ENCODE measurements at places on chromosomes 2 and 18.

- no peaks in the 10 kb centered on the region for H3K36me3 ChIP-seq
- H3K4me3 ChIP-seq = no peak overlapping the region
- H3K4me1 ChIP-seq = no peaks in the 10 kb centered on the region
- H3K27ac ChIP-seq = no peak overlapping the region
Measured at GRCh38 chr2:135473567-135473966, 57.5 kb downstream of the ZRANB3 start.

DNA sequence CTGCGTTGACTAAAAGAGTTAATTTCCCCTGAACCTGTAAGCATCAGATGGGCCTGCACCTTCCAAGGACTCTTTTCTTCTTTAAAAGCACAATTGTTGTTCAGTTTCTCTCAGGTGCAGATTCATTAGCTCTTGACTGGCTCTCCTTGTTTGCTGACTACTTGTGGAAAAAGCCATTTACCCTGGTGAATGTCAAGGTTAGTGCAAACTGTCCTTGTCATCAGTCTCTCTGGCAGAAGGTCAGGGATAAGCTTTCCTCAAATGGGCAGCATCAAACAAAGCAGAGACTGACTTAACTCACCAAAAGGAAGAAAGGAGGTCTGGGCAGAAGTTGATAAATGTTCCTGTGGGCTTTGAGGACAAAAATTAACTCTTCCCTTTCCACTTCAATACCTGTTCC lies 922.7 kb downstream of the BCL11A start:
- H3K27me3 ChIP-seq = no peaks in the 10 kb centered on the region
- DNase-seq = no peak
- H3K36me3 ChIP-seq = no peaks in the 10 kb centered on the region
- no peak overlapping the region for H3K27ac ChIP-seq
- no peaks in the 10 kb centered on the region for H3K4me1 ChIP-seq
- H3K4me3 ChIP-seq = no peak overlapping the region

DNA sequence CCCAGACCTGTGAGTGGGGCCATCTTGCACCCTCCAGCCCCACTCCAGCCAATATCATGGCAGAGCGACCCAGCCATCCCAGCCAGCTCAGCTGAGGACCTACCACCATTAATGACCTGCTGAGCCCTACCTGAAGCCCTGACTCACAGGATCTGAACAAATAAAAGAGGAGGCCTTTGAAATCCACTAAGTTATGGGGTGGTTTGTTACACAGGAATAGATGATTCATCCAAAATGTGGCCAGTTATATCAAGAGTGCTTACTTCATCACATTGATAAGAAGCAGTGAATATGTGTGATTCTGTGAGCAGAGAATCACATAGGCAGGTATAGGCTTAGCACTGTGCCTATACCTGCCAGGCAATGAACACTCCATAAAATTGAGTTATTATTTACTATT lies 34.7 kb upstream of the FAM124B start:
- no peak for DNase-seq
- H3K36me3 ChIP-seq = no peaks in the 10 kb centered on the region
- no peak overlapping the region for H3K4me3 ChIP-seq
- H3K4me1 ChIP-seq = no peaks in the 10 kb centered on the region
- H3K27me3 ChIP-seq = no peaks in the 10 kb centered on the region

GRCh38 chr2:186256540-186256939 lies 229.5 kb upstream of the ZC3H15 start:
- H3K36me3 ChIP-seq = no peaks in the 10 kb centered on the region
- H3K4me1 ChIP-seq = no peaks in the 10 kb centered on the region
- DNase-seq = peak; percentile 7
- H3K4me3 ChIP-seq = no peak overlapping the region
- no peak overlapping the region for H3K27ac ChIP-seq

DNA sequence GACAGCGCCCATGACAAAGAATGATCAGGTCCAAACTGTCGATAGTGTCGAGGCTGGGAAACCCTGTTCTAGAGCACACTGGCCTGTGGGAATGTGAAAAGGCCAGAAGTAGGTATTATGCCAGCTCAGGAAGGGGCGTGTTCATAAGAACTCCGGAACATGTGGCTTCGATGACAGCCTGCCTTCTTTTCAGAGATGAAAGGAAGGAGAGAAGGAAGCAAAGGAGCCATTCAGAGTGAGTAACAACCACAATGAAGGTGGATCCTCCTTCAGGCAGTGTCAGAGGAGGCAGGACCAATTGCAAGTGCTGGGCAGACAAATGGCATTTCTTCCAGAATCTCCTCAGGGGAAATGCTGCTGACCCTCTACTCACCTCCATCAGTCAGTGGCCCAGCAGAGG lies 58.5 kb downstream of the NCKAP5 start:
- H3K36me3 ChIP-seq = no peaks in the 10 kb centered on the region
- H3K27ac ChIP-seq = no peak overlapping the region
- no peak for DNase-seq
- no peak overlapping the region for H3K4me3 ChIP-seq

- H3K36me3 ChIP-seq = no peaks in the 10 kb centered on the region
- no peak overlapping the region for H3K4me3 ChIP-seq
- H3K27ac ChIP-seq = no peak overlapping the region
Measured at GRCh38 chr2:112887964-112888749, 22.8 kb upstream of the IL37 start.

- H3K36me3 ChIP-seq = no peaks in the 10 kb centered on the region
- no peak overlapping the region for H3K27ac ChIP-seq
- H3K27me3 ChIP-seq = no peaks in the 10 kb centered on the region
- DNase-seq = no peak
- H3K4me1 ChIP-seq = no peaks in the 10 kb centered on the region
- H3K4me3 ChIP-seq = no peak overlapping the region
Measured at GRCh38 chr2:191328150-191328809, 83.1 kb downstream of the MYO1B start.

- H3K27me3 ChIP-seq = no peaks in the 10 kb centered on the region
- no peak overlapping the region for H3K27ac ChIP-seq
- no peak for DNase-seq
- no peak overlapping the region for H3K4me3 ChIP-seq
Measured at GRCh38 chr2:33168922-33169321, 222.2 kb downstream of the LTBP1 start.

DNA sequence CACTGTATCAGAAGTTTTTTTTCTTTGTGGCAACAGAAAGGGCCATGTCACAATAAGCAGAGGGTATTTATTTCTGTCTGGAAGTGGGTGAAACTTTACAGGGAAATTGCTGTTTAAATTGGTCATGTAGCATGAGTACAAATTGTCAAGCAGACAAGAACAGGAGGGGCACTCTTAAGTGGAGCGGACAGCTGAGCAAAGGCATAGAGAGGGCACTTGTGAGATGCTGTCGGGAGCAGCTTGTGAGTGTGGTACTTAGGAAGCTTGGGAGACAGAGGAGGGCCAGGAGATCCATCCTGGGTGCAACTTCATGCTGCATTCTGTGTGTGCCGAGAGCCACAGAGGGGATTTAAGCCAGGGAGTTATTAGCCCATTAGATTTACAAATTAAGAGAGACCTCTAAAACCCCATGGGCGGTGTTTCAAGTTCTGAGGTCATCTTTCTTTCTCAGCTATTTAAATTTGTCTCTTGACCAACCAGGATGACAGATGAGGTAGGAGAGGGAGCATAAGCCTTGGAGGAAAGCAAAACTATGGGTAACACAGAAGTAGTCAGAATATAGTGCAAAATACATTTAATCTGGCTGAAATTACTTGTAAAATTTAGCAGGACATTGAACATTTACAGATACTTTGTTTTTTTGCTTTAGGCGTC lies 30.4 kb downstream of the INPP4A start:
- H3K27me3 ChIP-seq = no peaks in the 10 kb centered on the region
- H3K4me3 ChIP-seq = no peak overlapping the region
- peak overlapping the region; percentile 88 for H3K27ac ChIP-seq
- H3K36me3 ChIP-seq = peaks cover 22% of the 10 kb centered on the region
- DNase-seq = no peak

- no peak within 1 kb of the TSS for H3K27ac ChIP-seq
- no peak for DNase-seq
- H3K27me3 ChIP-seq = peaks cover 34% of the 10 kb centered on the region
Measured at GRCh38 chr2:66434679-66435548, at the start of gene MEIS1. TSS of gene MEIS1 (plus strand) at chr2:66435125. CDS start at chr2:66435857, 732 bp downstream.

GRCh38 chr18:72086421-72086820 lies 457.7 kb downstream of the CBLN2 start:
- H3K27ac ChIP-seq = no peak overlapping the region
- H3K4me3 ChIP-seq = no peak overlapping the region
- no peaks in the 10 kb centered on the region for H3K4me1 ChIP-seq
- DNase-seq = no peak
- H3K27me3 ChIP-seq = no peaks in the 10 kb centered on the region

- H3K36me3 ChIP-seq = no peaks in the 10 kb centered on the region
- H3K27me3 ChIP-seq = no peaks in the 10 kb centered on the region
- no peaks in the 10 kb centered on the region for H3K4me1 ChIP-seq
- no peak overlapping the region for H3K27ac ChIP-seq
- H3K4me3 ChIP-seq = no peak overlapping the region
Measured at GRCh38 chr2:126383800-126384199, 272.2 kb upstream of the GYPC start.

DNA sequence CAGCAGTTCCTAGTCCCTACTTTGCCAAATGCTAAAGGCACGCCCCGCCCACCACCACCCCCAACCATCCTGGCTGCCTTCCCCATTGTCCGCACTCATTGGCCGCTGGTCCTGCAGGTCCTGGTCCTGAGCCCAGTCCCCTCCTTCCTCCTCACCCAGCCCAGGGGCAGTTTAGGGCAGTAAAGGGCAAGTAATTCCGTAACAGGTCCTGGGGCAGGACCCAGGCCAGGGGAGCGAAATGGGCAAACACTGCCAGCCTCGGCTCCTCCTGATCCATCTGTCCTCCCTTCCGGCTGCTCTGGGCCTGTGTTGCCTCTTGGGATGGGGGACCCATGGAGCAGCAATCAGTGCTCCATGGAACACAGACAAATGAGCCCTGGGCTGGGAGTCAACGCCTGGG lies 6.1 kb downstream of the ADCY3 start:
- DNase-seq = no peak
- peaks cover 1% of the 10 kb centered on the region for H3K36me3 ChIP-seq
- peaks cover 21% of the 10 kb centered on the region for H3K4me1 ChIP-seq
- H3K4me3 ChIP-seq = no peak overlapping the region
- H3K27me3 ChIP-seq = no peaks in the 10 kb centered on the region
- no peak overlapping the region for H3K27ac ChIP-seq

DNA sequence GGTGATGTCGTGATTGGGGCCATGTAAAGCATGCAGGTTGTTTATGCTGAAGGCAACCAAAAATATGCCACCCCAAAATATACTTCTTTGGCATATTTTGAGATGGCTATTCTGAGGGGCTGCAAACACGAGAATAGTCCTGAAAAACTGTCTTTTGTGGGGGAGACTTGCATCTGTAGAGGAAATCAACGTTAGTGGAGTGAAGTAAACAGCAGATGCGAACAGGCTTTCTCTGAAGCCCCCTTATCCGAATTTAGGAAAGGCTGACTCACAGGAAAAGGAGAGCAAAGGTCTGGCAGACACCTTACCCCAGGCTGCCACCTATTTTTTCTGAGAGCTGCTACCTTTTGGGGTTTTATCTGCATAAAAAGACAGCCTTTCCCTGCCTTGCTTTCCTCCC lies 44.6 kb upstream of the MSH6 start:
- H3K27ac ChIP-seq = no peak overlapping the region
- H3K36me3 ChIP-seq = no peaks in the 10 kb centered on the region
- H3K4me1 ChIP-seq = peaks cover 18% of the 10 kb centered on the region
- DNase-seq = no peak

DNA sequence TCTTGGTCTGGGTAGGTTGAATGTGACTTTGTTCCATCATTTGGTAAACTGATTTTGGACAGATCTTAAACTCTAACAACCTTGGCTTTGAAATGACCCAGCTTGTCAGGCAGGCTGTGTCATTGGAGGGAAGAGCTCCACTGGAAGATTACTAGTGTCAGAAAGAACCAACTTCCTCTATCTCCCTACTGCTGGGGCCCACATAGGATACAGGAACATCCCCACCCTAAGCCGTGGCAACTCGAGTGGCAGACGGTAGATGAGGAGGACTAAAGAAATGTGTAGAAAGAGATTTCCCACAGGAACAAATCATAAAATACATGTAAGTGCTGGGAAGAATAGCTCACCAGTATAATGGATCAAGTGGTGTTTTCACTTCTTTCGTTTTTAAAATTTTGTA lies 4.3 kb upstream of the G6PC2 start:
- DNase-seq = no peak
- H3K4me1 ChIP-seq = no peaks in the 10 kb centered on the region
- H3K27ac ChIP-seq = no peak overlapping the region
- peaks cover 3% of the 10 kb centered on the region for H3K27me3 ChIP-seq
- H3K36me3 ChIP-seq = no peaks in the 10 kb centered on the region

DNA sequence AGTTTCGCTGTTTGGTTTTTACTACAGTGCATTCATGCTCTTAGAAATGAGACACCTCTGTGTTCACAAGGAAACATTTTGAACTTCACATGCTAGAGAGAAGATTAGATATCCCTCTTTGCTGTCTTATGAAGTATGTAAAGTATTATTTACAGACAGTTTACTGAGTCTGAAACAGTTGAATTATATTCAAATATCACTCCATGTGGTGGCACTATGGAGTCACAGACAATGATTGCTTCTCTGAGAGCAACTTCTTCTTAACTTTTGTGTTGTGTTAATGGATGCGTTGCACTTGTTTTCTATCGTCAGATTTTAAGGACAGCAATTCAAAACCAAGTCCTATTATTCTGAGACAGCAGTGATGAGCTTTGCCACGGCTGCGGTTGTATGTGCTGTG lies 823.6 kb downstream of the GALR1 start:
- H3K4me1 ChIP-seq = no peaks in the 10 kb centered on the region
- no peak overlapping the region for H3K27ac ChIP-seq
- H3K4me3 ChIP-seq = no peak overlapping the region

- no peak overlapping the region for H3K27ac ChIP-seq
- no peak overlapping the region for H3K4me3 ChIP-seq
- no peaks in the 10 kb centered on the region for H3K4me1 ChIP-seq
- no peaks in the 10 kb centered on the region for H3K27me3 ChIP-seq
Measured at GRCh38 chr2:157644776-157645175, 16.1 kb upstream of the ACVR1C start.

DNA sequence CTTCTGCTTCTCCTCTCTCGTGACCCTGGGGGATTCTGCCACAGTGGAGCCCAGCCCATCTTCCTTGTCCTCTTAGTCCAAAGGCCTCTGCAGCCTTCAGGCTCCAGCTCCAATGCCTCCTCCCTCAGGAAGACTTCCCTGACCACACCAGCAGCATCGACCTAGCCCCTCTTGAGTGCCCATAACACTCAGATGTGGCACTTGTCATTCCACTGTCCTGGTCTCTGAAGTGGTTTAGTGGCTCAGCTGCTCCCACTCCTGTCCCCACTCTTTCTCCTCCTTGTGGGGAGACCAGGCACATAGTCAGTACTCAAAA lies 97.5 kb downstream of the STPG4 start:
- H3K27me3 ChIP-seq = no peaks in the 10 kb centered on the region
- H3K36me3 ChIP-seq = peaks cover 8% of the 10 kb centered on the region
- H3K4me3 ChIP-seq = no peak overlapping the region
- no peak overlapping the region for H3K27ac ChIP-seq

DNA sequence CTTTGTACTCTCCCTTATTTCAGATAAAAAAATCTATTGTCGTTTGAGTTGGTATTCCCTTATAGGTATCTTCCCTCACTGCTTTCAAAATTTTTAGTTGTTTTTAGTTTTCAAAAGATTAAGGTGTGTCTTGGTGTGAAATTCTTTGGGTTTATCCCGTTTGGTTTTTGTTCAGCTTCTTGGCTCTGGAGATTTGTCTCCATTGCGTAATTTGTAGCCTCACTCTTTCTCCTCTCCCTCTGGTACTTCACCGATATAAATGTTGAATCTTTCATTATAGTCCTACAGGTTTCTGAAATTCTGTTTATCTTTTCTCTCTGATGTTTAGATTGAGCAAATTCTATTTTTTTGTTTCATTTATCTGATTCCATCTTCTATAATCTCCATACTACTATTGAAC lies 113.8 kb upstream of the HS6ST1 start:
- H3K27ac ChIP-seq = no peak overlapping the region
- no peaks in the 10 kb centered on the region for H3K4me1 ChIP-seq
- H3K36me3 ChIP-seq = no peaks in the 10 kb centered on the region
- H3K4me3 ChIP-seq = no peak overlapping the region
- H3K27me3 ChIP-seq = no peaks in the 10 kb centered on the region
